Dermis microvascular lymphatic vessel endothelial cell (primary cell): ENCODE measurements at places on chromosomes 7 and 10. TPM values are rescaled to one million over a fixed set of nuclear protein-coding genes. Genes with fewer than 3 reads are reported as not detected.

GRCh38 chr7:47937711-47938573, 10.3 kb downstream of the PKD1L1 start:
- no peak for DNase-seq

DNA sequence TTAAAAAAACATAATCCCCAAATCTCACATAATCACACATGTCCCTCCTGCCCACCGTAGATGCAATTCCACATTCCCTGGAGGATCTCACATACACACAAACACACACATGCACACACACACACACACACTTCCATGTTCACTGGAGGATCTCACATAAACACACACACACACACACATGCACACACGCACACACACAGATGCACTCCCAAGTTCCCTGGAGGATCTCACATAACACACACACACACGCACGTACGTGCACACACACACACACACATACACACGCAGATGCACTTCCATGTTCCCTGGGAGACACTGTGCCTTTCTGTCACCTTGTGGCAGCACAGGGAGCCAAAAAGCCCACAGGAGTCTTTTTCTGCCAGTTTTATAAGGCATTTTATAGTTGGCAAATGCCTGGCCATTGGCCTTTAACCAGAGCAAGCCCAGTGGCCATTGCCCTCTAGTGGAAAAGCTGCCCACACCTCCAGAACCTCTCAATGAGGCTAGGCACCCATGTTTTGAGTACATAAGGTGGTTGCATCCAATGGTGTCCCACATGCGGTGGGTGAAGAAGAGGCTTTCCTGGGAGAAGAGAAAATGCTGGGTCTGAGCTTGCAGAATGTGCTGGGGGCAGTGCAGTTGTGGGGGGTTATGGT, 115.4 kb upstream of the ACBD5 start:
- no peak for DNase-seq

DNA sequence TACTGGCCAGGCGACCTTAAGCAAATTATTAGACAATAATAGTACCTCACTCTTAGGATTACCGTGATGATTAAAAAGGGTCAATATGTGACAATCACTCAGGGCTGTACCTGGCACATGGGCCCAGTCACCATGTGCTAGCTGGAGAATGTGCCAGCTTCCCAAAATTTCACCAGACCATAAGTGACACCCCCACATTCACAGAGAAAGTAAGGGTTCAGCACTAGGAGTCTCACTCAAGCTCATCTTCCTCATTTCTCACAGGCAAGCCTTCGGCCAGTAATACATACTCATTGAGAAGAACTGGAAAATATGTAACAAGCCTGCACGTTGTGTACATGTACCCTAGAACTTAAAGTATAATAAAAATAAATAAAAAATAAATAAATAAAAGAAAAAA, 22.4 kb upstream of the C10orf71 start:
- no peak for DNase-seq

GRCh38 chr7:116239020-116239419, 28.7 kb downstream of the TES start:
- no peak for DNase-seq

- DNase-seq = no peak
Observed at GRCh38 chr7:4800487-4800886, 25.1 kb downstream of the AP5Z1 start.

- DNase-seq = no peak
Observed at GRCh38 chr10:24938076-24938475, 14.3 kb downstream of the PRTFDC1 start.

- no peak for DNase-seq
Observed at GRCh38 chr10:110615057-110615747, 28.9 kb upstream of the RBM20 start.

The FAM25G gene
- total RNA-seq = not detected in 2 replicates
